ENCODE measurements at places on chromosomes 2 and 18.

DNA sequence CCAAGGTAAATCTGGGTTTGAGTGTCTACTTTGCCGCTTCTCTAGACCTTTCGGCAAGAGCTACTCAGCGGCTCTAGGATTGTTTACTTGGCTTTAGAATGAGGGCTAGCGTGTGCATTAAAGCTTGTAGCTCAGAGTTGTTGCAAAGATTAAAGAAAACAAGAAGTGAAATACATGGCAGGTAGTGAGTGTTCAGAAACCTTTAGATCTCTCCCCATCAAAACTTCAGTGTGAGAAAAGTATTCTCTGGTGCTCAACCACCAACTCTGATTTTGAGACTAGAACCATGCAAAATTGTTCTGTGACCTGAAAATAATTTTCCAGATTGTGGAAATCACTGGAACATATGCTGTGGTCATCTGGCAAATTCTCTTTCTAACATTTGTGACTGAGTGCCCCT is 512.0 kb downstream of the CMPK2 start:
- no peak for DNase-seq

GRCh38 chr2:174683392-174683759 is 80.9 kb downstream of the CHRNA1 start:
- no peak for DNase-seq

DNA sequence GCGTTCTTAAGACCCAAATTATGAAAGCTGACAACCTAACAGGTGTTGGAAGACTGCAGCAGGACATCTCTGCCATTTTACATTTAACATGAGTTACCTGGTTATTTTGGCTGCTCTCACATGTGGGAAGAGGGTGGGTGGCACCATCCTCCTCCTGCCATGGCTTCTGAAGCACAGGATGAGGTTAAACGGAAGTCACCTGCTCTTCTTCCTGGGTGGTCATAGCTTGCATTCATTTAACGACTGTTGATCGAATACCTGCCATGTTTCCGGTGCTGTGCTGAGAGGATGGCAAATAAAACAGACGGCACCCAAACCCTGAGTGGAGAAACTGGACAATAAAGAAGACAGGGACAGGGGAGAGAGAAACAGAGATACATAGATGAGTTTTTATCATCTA is 118.0 kb downstream of the RHBDD1 start:
- no peak for DNase-seq

DNA sequence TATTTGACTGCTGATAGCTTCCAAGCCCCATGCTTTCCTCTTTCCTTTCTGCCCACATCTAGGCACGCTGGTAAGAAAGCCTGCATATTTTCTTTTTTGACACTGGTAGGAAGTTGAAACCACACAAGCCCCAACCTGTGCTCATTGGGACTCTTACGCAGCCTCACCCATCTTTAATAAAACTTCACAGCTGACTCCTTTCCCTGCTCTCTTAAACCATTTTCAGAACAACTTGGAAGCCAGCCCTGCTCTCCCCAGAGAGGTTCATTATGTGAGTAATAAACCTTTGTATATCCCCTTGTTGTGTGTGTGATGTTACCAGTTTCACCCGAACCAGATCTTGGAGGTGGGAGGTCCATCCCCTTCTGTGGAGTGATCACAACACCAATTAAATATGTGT is 268.4 kb downstream of the GPD2 start:
- no peak for DNase-seq

GRCh38 chr18:12376034-12376753 is 833 bp downstream of the AFG3L2 start:
- DNase-seq = peak; percentile 4

DNA sequence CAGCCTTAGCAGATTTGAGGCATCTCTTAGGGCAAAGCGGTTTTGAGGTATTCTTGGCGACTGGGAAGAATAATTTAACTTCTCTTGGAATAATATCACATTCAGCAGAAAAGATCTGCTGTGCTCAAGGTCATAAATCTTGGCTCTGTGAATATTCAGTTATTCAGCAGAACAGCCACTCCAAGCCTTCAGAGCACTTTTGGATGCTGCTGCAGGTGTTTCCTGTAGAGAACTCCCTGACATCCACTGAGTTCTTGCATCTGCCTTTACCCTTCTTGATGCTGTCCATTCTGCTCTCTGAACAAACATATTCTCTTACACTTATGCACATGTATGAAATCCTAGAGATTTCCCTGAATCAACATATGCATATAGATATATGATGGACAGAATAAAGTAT is 390.3 kb downstream of the NRXN1 start:
- DNase-seq = no peak

GRCh38 chr2:119657466-119658145 is 21.4 kb upstream of the TMEM177 start:
- no peak for DNase-seq

- no peak for DNase-seq
Measured at GRCh38 chr2:104690255-104690984, 163.5 kb upstream of the POU3F3 start.

GRCh38 chr2:12718015-12718671 is 1.4 kb downstream of the TRIB2 start:
- DNase-seq = no peak

DNA sequence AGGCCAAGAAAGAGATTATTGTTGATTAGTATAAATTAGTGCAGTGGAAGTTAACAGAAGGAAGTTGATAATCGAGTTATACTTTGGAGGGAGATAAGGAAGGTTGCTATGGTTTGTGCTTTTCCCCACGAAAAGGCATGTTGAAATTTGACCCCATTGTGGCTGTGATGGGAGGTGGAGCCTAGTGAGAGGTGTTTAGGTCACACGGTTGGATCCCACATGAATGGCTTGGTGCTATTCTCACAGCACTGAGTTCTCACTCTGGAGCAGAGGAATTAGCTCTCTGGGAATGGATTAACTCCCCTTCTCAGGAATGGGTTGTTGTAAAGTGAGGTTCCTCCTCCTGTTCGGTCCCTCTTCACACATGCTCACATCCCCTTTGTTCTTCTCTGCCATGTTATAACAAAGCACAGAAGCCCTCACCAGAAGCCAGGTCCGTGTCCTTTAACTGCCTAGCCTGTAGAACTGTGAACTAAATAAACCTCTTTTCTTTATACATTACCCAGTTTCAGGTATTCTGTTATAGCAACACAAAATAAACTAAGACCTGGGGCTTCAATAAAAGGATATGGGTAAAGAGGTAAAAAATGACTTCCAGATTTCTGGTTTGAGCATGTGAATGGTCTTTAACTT is 21.9 kb downstream of the PIGN start:
- DNase-seq = no peak
